Activated effector memory CD4-positive, alpha-beta T cell treated with Interleukin-2 at 50 U/mL for 16 hours (primary cell): ENCODE measurements at places on chromosomes 3 and 15.

- DNase-seq, result no peak
These were observed 1.4 kb downstream of the ZNF609 start for GRCh38 chr15:64461721-64462162.

DNA sequence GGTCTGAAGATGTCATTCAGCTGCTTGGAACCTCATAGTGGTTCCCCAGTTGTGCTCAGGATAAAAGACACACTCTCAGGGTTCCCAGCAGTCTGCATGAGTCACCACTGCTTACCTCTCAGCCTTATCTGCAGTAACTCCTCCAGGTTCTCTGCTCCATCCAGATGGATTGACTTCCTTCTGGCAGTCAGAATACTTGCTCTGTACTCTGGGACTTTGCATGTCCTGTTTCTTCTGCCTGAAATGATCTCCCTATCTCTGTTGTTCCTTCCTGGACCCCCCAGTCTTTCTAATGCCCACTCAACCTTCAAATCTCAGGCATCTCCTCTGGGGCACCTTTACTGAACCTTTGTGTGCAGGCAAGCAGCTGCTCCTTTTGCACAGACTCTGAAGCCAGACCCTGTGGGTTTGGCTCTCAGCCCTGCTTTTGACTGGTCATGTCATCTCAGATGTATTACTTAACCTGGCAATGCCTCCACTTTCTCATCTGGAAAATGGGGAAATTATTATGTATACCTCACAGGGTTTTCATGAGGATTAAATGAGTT lies 38.4 kb downstream of the ITPR1 start:
- no peak for DNase-seq

DNA sequence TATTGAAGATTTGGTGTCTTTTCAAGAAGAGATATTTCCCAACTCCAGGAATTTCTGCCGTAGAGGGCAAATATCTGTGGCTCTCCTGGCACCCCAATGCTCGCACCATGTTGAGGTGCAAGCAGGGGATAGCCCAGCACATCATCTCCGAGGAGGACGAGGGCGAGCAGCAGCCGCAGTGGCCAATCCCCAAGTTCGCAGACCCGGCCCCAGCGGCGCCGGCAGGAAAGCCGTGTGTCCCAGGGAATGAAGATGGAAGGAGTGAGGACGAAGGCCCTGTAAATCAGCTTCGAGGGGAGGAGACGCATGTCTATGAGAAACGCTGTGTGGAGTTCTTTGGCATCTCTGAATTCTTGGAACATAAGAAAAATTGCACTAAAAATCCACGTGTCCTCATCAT lies 213.4 kb upstream of the UBE2E2 start:
- no peak for DNase-seq

DNA sequence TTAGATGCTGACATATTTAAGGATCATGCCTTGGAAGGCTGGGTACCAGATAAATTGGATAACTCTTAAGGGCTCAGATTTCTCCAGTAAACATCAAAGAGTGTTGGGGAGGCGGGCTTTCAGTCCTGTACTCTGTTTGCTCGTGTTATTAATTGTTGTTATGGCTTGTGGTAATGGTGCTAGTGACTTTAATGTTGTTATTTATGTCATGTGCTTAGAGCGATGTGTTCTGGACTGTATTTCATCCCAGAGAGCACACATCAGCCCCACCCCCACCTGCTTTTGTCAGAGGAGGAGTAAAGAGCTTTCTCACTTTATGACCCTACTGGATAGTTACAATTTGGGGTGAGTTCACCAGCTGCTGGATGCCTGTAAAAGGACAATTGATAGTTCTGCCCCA lies 386.3 kb downstream of the EPHB1 start:
- no peak for DNase-seq

GRCh38 chr15:96270581-96271172 lies 59.8 kb upstream of the NR2F2 start:
- DNase-seq, result no peak
